Stimulated activated CD8-positive, alpha-beta memory T cell treated with anti-CD3 and anti-CD28 coated beads, Interleukin-15, amount 100 ng/mL, for 4 hours (primary cell): ENCODE measurements at places on chromosomes 5 and 9.

DNA sequence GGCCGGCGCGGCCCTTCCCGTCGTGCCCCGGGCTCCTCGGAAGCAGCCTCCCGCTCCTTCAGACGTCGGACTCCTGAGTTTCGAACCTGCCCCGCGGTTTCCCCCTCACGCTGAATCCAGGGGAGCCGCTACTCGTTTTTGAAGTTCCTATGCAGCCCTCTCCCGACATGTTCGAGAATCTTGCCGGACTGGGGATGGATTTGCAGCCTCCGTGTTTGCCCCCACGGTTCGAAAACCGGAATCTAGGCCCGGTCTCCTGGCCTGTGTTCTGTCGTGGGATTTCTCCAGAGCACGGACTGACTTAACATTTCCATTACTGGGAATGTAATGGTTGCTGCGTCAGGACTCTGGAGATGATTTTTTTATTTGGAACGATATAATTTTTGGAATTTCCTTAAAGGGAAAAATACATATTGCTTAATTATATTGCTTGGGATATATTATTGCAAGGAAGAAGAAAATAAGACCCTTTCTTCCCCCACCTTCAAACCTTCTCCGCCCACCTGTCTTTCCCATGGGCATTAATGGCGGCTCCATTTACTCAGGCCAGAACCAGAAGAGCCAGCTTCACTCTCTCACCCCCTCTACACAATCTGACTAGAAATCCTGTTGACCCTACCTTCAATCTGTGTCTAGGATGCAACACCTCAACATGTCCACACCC is 8.5 kb upstream of the MGAT1 start:
- DNase-seq, result no peak

DNA sequence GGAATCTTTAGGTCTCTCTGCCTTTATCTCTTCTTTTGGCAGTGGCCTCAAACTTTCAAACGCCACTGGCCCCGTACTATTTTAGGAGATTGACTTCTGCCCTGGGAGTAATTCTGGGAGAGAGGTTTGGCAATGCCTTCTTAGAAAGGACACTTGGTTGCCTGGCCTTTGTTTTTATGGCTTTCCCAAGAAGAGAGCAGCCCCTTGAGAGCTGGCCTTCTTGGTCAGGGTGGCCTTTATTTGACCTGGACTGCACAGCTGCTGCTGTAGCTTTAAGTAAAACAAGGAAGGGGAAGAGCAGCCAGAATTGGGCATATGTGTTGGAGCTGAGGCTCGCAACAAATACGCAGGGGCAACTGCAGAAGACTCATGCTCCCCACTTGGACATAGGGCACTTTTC is 60.8 kb downstream of the PTPN3 start:
- DNase-seq, result no peak

- DNase-seq, result no peak
Observed at GRCh38 chr9:7178729-7179128, 421.0 kb downstream of the KDM4C start.

DNA sequence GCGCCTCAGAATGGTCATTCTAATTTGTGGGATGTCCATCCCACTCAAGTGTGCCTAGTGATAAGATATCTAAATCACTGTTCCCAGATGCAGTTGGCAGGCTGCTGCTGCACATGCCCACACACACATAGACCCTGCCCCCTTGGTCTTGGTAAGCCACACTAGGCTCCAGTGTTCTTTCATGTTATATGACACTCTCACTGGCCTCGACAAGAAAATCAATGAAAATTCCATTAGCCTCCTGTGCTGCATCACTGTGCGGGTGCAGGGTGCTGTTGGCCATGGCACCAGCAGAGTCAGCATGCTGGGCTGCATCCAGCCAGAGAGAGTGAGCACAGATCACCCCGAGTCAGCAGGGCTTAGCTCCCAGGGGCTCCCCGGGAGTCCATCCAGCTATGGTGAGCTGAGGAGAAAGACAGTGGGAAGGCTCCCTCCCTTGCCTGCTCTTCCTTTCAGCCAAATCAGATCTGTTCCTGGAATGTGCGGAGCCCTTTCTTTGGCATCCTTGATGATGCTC is 59.9 kb downstream of the ABLIM3 start:
- no peak for DNase-seq

- no peak for DNase-seq
Observed at GRCh38 chr5:128341056-128341455, 197.0 kb downstream of the FBN2 start.

GRCh38 chr9:136119061-136119882 is 597 bp upstream of the TMEM250 start:
- DNase-seq, result no peak

- no peak for DNase-seq
Observed at GRCh38 chr5:172661526-172661925, 20.5 kb downstream of the NEURL1B start.

DNA sequence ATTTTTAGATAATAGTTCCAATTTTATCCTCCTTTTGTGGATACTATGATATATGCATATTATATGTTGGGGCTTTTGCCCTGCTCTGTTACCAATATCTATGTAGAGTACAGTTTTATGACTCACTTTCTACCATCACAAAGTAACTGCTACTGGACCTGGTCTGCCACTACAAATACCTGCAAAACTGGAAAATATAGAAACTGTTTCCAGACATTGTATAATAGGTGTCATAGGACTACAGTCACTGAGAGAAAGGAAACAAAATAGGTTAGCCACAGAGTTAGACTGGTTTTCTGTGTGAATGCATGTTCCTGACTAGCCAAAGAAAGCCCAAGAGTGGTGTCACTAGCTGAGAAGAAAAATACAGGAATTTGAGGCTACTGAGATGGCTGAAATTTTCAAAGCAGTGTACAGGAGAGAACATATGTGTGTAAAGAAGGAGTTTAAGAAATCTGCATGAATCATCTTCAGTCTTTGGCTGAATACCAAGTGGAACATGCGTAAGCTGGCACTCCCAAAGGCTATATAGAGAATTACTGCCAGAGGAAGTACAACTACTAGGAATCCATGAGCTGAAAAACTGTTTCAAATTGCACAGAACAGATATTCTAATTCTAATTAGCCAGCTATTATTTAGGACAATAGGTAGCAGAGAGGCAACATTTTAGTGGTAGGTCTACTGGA is 29.0 kb upstream of the FAM174A start:
- no peak for DNase-seq

DNA sequence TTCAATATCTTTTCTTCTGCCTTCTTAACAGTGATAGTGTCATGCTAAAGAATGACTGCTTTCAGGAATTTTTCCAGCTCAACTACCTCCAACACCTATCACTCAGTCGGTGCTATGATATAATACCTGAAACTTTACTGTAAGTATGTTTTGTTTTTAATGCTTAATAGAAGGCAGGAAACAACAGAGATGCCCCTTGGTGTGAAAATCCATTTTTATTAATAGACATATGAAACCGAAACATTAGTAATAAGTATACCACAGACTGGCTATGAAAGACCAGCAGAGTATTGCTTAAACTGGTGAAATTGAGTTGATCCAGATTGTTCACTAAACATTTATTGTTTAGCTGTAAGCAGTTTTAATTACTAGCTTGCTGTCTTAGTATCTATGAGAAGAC is 25.2 kb downstream of the SKP2 start:
- DNase-seq, result no peak

- DNase-seq, result no peak
Observed at GRCh38 chr5:36692791-36693763, 86.7 kb downstream of the SLC1A3 start.

- no peak for DNase-seq
Observed at GRCh38 chr5:112795342-112795741, 57.7 kb downstream of the APC start.

- DNase-seq, result no peak
Observed at GRCh38 chr9:113620377-113621161, 157.0 kb downstream of the RGS3 start.

GRCh38 chr9:86771941-86772634 is 175.2 kb downstream of the GAS1 start:
- DNase-seq, result no peak

DNA sequence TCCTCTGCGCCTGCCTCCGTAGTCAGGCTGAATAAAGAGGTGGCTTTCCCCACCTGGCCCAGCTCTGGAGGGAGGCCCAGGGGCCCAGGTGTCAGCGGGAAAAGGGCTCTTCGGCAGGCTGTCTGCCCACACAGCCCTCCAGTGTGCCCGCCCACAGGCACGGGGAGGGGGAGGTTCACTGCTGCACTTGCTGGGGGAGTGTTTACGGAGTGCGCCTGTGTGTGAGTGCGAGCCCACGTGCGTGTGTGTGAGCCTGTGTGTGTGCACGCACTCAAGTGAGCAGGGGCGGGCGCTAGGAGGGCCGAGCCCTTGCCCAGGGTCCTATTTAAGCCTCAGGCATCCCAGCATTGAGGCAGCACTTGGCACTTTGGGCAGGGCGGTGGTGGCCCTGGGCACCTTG is 10.9 kb downstream of the DNLZ start:
- DNase-seq, result no peak

DNA sequence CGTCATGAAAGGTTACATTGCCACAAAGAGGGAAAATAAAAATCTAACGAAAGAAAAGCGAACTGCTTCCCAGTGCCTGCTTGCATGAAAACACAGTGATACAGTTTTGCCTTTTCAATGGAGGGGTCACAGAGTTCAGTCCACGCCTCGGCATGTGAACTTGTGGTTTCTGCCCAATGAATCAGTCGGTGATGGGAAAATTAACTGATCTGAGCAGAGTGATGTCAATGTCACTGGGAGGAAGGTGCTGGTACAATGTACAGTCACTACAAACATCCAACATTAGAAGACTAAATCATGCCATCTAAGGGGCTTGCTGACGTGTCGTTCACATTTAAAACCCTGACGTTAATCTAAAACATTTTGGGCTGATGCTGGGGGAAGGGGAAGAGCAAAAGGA is 151.8 kb upstream of the MSX2 start:
- DNase-seq, result no peak

DNA sequence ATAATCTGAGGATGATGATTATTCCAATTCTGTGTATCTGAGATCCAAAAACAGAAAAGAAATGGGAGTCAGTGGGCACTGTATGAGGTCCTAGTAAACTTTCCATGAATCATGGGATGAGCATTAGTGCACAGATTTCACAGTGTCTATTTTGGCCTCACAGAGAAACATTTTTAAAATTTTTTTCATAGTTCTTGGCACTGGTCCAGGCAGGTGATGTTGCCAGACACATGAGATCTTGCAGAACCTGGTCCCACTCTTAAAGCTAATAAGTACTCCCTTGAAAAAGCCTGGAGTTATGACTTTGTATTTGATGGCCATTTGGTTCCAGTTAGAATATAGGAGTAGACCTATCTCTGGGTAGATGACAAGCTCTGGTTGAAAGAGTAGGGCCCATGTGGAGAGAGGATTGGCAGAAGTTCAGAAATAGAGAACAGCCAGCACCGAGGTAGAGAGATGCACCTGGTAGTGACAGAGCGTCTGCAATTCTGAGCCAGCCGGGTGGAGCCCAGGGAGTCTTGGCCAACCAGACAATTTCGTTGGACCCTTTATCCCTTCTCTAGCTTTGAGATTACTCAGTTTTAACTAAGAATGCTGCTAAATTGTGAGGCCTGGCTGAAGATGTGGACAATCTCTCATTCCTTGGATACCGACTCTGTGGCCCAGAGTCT is 6.3 kb upstream of the TNFSF15 start:
- DNase-seq, result no peak

GRCh38 chr9:125906144-125906543 is 159.0 kb downstream of the PBX3 start:
- DNase-seq, result no peak

DNA sequence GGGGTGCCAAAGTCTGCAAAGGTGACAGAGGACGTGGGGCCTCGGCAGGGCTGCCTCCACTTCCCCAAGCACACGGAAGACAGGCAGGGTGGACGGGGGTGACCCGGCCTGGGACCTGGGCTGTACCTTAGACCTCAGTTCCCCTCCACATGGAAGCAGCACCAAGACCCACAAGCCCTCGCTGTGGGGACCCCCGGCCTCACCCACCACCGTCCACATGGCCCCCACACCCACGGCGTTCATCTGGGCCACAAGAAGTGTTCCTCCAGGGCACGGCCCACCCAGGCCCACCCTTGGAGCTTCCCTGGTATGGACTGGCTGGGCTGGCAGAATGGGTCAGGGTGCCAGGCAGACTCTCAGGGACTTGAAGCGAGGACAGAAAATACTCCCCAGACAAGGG is 45.8 kb upstream of the NKD2 start:
- DNase-seq, result no peak

DNA sequence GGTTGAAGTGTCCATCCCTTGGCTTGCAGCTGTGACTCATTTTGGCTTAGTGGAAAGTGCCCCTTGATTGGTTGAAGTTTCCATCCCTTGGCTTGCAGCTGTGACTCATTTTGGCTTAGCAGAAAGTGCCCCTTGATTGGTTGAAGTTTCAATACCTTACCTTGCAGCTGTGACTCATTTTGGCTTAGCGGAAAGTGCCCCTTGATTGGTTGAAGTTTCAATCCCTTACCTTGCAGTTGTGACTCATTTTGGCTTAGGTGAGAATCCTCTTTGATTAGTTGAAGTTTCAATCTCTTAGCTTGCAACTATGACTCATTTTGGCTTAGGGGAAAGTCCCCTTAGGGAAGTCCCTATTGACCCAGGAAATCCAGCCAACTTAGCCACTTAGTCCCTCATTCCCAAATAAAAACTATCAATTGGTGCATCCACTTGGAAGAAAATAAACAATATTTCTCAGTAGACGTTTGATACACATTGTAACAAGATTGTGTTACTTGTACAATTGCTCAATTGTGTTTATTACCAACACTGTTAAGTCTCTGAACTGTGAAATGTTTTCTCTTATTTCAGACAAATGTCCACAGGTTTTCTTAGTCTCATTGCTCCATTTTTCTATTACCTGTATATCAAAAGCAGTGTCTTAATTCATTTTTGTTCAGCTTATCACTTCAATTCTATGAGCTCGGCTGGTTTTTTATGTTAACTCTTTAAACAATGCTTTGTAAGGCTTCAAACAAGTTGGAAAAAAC is 2308.8 kb upstream of the ACO1 start:
- DNase-seq, result no peak

GRCh38 chr9:78856144-78856543 is 559.2 kb downstream of the PSAT1 start:
- no peak for DNase-seq

DNA sequence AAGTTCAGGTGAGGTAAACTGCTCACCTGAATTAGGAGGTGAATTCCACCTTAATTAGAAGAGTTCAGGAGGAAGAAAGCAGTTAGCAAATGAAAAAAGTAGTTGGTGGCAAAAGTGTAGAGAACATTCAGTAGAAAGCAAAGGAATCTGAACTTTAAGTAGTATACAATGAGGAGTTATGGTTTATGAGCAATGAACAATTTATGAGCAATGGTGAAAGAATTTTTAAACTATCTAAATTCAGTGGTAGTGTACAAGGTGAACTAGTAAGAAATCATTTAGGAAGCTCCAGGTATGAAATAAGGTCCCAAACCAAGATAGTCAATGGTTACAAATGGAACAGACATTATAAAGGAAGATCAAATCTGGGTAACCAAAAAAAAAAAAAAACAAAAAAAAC is 3.1 kb downstream of the CETN3 start:
- DNase-seq, result no peak
